ENCODE measurements at places on chromosomes 13 and 19.

- DNase-seq, result no peak
Measured at GRCh38 chr13:43036351-43037250, 13.2 kb downstream of the DNAJC15 start.

GRCh38 chr19:17107546-17108452 is 32.2 kb downstream of the MYO9B start:
- peak; percentile 76 for DNase-seq

- no peak for DNase-seq
Measured at GRCh38 chr19:10888421-10888866, 17.1 kb downstream of the CARM1 start.

- no peak for DNase-seq
Measured at GRCh38 chr13:51996641-51997040, 14.6 kb downstream of the ATP7B start.

DNA sequence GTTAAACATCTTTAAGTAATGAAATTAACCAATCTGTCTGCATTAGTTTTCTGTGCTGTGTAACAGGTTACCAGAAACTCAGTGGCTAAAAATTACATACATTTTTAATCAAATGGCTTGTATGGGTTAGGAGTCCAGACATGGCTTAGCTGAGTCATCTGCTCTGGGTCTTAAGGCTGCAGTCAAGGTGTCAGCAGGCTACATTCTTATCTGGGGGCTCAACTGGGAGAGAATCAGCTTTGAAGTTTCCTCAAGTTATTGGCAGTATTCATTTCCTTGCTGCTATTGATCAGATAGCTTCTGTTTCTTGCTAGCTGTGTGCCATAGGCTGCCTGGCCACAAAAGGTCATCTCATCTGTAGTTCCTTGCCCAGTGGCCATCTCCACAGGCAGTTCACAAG is 1163.0 kb downstream of the DIAPH3 start:
- no peak for DNase-seq

GRCh38 chr19:33235269-33235995 is 9.8 kb upstream of the SLC7A10 start:
- peak; percentile 82 for DNase-seq

- no peak for DNase-seq
Measured at GRCh38 chr13:43238341-43239083, 215.1 kb downstream of the DNAJC15 start.

DNA sequence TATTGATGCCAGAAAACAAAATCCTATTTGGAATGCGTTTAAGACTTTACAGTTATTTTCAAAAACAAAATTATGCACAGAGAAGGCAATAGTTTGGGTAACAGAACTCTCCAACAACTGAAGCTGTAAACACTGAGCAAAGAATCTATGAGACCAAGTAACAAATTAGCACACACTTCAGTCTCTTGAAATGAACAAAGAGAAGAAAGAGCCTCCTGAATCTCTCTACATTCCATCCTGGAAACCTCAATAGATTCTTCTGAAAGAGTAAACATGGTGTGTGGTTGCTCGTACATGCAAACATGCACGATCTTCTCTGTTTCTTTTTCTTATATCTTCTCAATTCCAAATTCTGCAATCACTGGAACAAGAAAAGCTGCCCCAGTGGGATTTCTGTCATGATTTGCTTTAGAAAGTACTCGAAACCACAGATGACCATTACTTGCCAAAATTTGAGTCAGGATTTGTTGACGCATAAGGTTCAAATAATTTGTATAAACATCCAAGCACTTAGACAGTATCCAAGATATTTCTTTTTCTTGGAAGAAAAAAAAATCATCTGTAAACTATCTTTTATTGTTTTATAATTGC is 137.9 kb upstream of the DACH1 start:
- DNase-seq, result no peak

DNA sequence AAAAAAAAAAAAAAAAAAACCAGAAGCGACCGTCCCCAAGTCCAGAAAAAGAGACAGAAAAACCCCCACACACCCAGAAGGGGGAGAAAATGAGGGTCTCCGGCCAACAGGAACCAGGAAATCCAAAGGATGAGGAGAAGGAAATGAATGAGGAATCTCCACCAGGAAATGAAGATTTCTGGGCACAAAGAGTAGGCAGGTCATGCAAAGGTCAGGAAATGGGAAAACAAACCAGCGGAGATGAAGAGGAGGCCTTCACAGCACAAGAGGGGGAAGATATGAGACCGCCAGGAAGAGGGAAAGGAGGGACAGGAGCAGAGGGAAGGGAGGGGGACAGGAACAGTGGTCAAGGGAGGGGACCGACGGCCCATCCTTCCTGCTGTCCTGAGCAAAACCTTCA is 5.8 kb downstream of the TEAD2 start:
- no peak for DNase-seq

- DNase-seq, result no peak
Measured at GRCh38 chr19:13066933-13067807, 35.5 kb downstream of the LYL1 start.

DNA sequence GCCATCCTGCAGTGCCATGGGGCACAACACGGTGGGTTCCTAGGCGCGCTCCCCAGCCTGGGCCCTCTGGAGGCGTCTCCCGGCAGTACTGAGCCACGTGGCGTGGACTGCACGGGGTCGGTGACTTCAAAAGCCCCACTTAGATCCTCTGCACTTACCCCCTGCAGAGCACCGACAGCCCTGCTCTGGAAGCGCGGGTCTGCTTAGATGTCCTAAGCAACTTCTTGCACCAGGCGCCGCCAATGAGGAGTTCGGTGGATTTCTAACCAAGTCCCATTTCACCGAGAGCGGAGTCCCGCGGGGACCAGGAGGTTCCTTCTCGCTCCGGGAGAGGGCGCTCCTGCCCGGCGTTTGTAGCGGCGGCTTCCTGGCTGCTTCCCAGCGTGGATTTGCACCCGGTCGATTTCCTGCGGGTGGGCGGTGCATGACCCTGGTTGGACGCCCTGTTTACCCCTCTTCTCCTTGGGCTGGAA is 25.2 kb upstream of the ZNF845 start:
- DNase-seq, result peak; percentile 13

- no peak for DNase-seq
Measured at GRCh38 chr13:108728370-108728769, 99.0 kb downstream of the MYO16 start.

GRCh38 chr13:22915442-22916082 is 265.2 kb upstream of the SGCG start:
- DNase-seq, result no peak

GRCh38 chr19:40502647-40503319 is 36.0 kb downstream of the SPTBN4 start:
- DNase-seq, result peak; percentile 48

DNA sequence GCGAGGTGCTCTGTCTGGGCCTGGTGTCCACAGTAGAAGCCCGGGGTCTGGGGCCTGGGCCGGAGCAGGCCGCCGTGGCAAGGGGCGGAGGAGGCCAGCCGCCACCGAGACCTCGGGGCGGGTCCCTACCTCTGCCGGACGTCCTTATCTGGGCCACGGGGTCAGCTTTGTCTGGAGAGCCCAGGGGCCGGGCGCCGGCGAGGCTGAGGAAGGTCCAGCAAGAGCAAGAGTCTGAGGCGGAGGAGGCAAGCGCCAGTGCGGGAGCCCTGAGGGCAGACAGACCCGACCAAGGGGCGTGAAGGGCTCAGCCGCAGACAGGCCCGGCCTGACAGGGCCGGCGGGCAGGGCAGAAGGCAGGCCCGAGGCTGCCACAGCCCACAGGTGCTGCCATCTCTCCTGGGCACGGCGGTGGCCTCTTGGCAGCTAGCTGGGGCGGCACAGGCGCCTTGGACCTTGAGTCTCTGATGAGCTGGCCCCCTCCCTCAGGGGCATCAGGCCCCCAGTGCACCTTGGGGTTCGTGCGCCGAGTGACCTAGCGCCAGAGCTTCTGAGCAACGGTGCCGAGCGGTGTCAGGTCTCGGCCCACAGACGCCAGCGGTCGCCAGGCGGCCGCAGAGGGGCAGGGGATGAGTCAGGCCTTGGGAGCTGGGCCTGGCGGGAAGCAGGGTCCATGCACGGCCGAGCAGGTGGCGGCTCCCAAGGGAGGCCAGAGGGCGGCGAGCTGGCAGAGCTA is 19.1 kb upstream of the AKAP8 start:
- no peak for DNase-seq

GRCh38 chr19:14758816-14759215 is 19.5 kb downstream of the ADGRE2 start:
- DNase-seq, result peak; percentile 22

DNA sequence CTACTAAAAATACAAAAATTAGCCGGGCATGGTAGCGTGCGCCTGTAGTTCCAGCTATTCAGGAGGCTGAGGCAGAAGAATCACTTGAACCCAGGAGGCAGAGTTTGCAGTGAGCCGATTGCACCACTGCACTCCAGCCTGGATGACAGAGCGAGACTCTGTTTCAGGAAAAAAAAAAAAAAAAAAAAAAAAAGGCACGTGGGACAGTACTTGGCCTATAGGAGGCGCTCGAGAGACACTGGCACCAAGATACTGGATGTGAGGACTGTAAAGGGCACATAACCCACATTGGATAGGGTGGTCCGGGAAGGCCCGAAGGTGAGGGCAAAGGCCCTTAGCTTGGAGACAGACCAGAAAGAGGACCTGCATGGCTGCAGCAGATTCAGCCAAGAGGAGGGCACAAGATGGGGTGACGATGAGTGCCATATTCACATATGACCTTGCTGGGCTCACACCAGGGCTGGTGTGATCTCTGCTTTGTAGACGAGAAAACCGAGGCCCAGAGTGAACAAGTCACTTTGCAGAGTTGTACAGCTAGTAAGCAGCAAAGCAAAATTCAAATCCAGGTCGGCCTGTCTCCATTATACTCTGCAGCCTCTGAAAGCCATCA is 89.4 kb downstream of the DPF1 start:
- peak; percentile 34 for DNase-seq

DNA sequence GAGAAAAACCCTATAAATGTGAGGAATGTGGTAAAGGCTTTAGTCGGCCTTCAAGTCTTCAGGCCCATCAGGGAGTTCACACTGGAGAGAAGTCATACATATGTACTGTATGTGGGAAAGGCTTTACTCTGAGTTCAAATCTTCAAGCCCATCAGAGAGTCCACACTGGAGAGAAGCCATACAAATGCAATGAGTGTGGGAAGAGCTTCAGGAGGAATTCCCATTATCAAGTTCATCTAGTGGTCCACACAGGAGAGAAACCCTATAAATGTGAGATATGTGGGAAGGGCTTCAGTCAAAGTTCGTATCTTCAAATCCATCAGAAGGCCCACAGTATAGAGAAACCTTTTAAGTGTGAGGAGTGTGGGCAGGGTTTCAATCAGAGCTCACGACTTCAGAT is 11.7 kb downstream of the ZNF226 start:
- no peak for DNase-seq

DNA sequence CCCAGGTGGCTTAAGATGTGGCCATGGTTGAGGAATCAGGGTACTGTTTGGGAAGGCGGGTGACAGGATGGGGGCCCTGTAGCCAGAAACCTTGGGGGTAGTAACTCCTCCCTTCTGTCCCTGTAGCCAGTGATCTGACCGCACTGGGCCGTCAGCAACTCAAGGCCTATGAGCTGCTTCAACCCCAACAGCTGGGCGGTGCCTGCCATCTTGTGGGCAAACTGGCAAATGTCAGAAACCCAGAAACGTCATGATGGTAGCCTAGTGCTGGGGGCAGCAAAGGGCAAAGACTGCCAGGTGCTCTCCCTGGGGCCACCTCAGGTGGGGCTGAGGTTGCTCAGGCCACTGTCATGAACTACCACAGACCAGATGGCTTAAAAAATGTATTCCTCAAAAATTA is 3.5 kb downstream of the COPE start:
- DNase-seq, result peak; percentile 51

- no peak for DNase-seq
Measured at GRCh38 chr13:57653229-57653989, 21.9 kb downstream of the PCDH17 start.

GRCh38 chr13:35925669-35926068 is 205.5 kb downstream of the DCLK1 start:
- no peak for DNase-seq

DNA sequence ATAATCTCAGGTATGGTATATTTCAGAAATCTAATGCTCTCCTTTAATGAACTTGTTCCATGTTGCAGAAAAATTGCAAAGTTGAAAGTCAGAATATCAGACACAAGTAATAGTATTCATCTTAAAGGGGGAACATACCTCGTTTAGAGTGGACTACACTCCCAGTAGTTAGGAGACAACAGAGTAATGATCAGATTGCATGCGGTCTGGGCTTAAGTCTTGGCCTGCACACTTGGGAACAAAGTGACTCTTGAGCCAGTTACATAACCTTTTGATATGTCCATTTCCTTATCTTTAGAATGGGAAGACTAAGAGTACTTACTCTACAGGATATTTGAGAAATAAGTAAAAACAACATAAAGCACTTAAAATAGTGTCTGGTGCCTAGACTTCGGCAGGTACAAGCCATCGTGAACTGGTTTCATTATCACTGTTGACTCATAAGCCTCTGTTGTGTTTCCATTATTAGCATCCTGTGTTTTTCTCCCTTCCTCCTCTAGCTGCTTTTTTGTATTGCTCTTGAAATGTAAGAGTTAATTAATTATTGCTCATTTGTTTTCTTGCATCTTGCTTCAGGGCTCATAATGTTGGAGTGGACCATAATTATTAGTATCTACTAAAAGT is 53.0 kb downstream of the DPY19L3 start:
- no peak for DNase-seq

- no peak for DNase-seq
Measured at GRCh38 chr13:96858133-96858826, 136.0 kb downstream of the OXGR1 start.

Measured in body of pancreas (tissue), 4 donors.